Activated T-cell treated with anti-CD3 and anti-CD28 coated beads for 24 hours (primary cell): ENCODE measurements at places on chromosomes 7 and 10.

DNA sequence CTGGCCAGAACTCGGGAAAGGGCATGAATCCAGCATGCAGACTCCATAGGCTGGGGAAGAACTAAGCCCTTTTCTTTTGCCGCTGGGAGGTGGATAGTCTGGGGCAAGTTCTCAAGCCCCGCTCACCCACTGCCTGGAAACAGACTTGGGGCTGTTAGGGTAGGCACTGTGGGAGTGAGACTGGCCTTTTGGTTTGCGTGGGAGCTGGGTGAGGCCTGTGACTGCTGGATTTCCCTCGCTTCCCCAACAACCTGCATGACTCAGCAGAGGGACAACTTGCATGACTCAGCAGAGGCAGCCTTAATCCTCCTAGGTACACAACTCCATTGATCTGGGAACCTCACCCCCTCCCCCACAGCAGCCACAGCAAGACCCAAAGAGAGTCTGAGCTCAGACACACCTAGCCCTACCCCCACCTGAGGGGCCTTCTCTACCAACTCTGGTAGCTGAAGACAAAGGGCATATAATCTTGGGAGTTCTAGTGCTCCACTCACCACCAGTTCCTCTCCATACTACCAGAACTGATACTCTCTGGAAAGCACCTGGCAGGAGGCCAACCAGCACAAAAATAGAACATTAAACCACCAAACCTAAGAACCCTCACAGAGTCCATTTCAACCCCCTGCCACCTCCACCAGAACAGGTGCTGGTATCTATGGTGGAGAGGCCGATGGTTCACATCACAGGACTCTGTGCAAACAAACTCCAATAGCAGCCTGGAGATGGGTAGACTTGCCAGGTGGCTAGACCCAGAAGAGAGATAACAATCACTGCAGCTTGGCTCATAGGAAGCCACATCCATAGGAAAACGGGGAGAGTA is 81.4 kb upstream of the LAMB4 start:
- DNase-seq, result no peak

- no peak for DNase-seq
These were observed 1.7 kb downstream of the DIP2C start for GRCh38 chr10:687583-688311.

- DNase-seq, result no peak
These were observed 351.4 kb upstream of the NPVF start for GRCh38 chr7:25579778-25580075.

DNA sequence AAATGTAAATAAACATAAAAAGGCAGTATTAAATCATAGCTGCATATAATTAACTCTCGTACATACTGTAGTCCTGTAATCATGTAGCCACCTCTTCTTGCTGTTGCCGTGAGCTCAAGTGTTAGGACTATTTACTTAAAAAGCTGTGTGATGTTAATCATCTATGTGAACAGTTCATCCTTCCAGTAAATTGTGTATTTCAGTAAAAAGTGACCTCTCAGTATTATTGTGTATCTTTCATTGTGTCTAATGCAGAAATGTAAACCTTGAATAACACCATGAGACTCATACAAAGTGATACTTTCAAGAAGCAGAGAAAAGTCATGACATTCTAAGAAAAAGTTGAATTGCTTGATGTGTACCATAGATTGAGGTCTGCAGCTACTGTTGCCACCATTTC is 38.0 kb downstream of the ADD3 start:
- no peak for DNase-seq

GRCh38 chr10:110615057-110615747 is 28.9 kb upstream of the RBM20 start:
- DNase-seq, result no peak
